IPS DF 6.9 (cell line): ENCODE measurements at places on chromosomes 2 and 18.

DNA sequence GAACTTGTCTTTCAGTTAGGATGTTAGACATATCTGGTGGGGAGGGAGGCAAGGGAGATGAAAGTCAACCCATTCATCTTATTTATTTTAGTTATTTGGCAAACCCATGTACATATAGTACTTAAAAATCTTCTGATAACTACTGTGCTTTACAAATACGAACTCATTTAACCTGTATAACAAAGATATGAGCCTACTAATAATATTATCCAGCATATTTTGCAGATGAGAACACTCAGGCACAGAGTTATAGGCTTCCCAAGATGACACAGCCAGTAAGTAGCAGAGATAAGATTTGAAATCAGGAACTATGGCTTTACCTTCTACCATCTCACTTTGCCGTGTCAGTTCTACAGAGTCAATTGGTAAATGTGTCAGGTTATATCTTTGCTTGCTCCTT lies 262.6 kb upstream of the DOK6 start:
- no peak for DNase-seq

DNA sequence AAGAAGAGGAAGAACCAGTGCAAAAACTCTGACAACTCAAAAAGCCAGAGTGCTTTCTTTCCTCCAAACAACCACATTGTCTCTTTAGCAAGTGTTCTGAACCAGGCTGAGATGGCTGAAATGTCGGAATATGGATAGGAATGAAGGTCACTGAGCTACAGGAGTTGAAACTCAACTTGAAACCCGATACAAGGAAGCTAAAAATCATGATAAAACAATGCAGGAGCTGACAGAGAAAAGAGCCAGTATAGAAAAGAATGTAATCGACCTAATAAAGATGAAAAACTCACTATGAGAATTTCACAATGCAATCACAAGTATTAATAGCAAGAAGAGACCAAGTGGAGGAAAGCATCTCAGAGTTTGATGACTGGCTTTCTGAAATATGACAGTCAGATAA lies 15.0 kb upstream of the EIF2AK3 start:
- no peak for DNase-seq

GRCh38 chr18:22272242-22272641 lies 102.9 kb downstream of the GATA6 start:
- DNase-seq = no peak

GRCh38 chr18:24763765-24764513 lies 303.5 kb downstream of the HRH4 start:
- no peak for DNase-seq

DNA sequence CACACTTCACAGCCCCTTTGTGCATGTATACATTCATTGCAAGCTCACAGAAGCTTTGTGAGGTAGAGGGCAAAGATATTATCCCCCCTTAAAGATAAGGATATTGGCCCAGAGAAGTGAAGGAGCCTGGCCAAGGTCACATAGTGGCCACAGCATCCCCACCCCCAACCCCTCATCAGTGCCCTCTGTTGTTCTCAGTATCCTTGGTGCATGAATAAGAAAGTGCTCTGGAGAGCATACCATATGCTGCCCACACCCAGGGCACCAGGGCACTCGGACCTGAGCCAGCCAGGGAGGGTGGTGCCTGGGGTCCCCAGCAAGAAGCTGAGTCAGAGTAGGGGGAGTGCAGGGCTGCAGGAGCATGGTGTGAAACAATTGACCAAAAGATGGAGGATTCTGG lies 3.3 kb downstream of the DYSF start:
- DNase-seq = no peak

- DNase-seq = peak; percentile 66
Measured at GRCh38 chr2:16608661-16609643, 56.7 kb downstream of the CYRIA start.

DNA sequence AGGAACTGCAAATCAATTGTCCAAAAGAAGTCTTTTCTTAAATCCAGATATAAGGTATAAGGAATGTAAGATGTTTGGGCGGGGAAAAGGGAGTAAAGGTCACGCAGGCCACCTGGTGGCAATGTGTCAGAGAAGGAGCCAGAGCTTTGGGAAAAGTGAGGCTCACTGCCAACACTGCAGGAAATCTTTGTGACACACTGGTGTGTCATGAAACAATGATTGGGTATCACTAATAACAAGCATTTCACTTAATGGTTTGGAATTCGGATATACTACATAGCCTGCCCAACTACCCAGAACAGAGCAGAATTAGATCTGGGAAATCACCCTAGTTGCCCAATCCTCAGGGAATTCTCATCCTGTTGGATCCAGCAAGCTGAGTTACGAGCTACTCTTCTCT lies 61.0 kb downstream of the RBMS1 start:
- no peak for DNase-seq

DNA sequence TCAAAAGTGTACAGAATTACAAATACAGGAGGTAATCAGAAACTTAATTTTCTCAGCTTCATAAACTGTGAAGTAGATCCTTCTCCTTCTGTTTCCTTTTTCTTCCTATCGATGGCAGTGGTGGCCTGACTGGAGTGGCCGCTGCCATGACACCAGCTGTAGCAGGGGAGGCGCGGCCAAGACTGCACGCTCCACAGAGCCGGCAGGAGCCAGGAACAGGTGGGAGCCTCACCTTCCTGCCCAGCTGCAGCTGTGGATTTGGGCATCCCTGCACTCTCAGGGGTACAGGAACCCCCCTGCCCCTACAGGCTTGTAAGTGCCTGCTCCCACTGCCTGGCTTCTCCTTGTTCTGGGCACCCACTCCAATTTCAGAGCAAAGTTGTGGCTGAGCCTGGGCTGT lies 76.1 kb downstream of the EPB41L3 start:
- DNase-seq = no peak

DNA sequence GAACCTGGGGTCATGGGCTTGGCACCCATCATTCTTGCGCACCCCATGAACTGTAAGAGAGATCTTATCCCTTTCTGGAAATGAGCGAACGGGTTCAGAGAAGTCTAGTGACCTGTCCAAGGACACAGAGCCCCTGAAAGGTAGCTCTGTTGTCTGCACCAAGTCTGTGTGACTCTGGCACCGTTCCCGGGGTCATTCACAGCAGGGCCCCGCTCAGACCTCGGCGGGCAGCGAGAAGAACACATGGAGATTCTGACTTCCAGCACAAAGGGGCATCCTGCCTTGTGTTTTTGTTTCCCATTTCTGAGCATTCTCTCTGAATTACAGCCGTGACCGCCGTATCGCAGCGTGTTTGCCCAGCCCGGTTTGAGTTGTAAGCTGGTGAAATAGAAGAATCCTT lies 231.7 kb downstream of the KLHL29 start:
- no peak for DNase-seq

DNA sequence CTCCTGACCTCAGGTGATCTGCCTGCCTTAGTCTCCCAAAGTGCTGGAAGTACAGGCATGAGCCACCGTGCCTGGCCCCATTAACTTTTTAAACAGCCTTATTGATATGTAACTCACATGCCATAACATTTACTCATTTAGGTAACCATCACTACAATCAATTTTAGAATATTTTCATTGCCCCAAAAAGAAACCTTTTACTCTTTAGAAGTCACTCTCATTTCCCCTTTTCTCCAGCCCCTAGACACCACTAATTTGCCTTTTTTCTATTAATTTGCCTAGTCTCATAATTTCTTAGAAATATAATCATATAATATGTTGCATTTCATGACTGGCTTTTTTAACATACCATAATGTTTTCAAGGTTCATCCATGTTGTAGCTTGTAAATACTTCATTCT lies 57.2 kb upstream of the TACR1 start:
- DNase-seq = no peak

- DNase-seq = no peak
Measured at GRCh38 chr18:48124857-48125626, 194.6 kb upstream of the SMAD2 start.

DNA sequence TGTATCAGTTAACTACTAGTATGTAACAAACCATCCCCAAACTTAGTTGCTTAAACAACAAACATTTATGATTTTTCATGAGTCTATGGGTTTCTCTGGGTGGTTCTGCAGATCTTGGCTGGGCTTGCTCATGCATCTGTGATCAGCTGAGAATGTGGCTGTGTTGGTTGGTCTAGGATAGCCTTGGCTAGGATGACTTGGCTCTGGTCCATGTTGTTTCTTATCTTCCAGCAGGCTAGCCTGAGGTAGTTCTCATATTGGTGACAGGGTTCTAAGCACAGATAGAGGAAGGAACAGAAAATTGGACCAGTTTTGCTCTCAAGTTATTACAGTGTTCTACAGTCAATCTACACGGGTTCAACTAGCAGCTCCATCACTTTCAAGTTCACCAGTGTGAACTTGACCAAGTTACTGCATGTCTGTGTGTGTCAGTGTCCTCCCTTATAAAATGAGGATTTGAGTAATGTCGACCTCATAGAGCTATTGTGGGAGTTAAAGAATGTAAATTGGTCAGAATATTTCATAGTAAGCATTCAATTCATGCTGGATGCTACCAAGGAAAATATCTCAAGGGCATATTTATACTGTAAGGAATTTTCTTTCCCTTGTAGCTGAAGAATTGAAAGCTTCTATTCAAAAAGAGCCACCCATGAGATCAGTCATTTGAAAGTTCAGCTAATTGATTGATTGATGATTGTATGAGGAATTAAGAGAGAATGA lies 65.3 kb downstream of the MYO3B start:
- DNase-seq = no peak

GRCh38 chr2:25312958-25313710 lies 28.6 kb downstream of the DNMT3A start:
- no peak for DNase-seq

DNA sequence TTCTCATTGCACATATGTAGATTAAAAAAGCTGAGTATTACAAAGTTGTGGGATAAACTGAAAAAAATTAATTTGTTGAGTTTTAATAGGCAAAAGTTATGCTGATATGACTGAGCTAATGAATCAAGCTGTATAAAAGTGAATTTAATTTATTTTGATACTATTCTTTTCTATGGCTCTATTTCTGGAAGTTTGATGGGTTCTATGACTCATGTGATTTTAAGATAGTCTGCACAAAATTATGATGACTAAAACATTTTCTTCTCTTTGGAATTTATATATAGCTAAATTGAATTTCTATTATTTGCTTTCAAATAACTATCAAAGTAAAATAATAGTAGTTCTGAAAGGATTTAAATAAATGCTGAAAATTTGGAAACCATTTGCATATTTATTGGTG lies 71.0 kb upstream of the MMADHC start:
- no peak for DNase-seq

DNA sequence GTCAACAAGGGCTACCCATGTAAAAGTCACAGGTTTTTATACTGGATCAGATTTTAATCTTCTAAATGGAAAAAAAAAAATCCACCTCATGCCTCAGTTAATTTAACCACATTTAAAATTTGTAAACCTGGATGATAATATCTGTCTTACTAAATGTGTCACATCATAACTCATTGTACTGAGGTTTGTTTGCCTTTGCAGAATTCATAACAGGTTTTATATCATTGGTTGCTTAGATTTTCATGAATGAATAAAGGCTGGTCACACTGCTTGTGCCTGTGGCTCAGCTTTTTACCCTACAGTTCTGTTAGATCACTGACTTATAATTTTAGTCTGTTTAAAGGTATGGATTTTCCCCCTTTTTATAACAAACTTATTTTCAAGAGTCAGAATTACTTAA lies 48.9 kb downstream of the PSMD14 start:
- DNase-seq = no peak

- no peak for DNase-seq
Measured at GRCh38 chr2:9712263-9712662, 81.5 kb upstream of the YWHAQ start.

DNA sequence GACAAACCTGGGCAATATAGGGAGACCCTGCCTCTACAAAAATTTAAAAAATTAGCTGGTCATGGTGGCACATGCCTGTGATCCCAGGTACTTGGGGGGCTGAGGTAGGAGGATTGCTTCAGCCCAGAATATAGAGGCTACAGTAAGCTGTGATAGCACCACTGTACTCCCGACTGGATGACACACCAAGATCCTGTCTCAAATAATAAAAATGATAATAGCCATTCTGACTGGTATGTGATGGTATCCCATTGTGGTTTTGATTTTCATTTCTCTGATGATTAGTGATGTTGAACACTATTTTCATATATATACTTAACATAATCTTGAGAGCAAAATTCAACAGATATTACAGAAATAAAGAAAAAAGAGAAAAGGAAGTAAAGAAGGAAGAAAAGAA lies 1491.0 kb upstream of the PIK3C3 start:
- no peak for DNase-seq

- no peak for DNase-seq
Measured at GRCh38 chr18:79405781-79406575, 10.2 kb downstream of the NFATC1 start.

- DNase-seq = no peak
Measured at GRCh38 chr2:106185475-106186184, 8.5 kb downstream of the UXS1 start.

GRCh38 chr2:120802867-120803484 lies 67.3 kb downstream of the GLI2 start:
- DNase-seq = no peak

- no peak for DNase-seq
Measured at GRCh38 chr18:35511833-35512232, 14.1 kb upstream of the INO80C start.

- no peak for DNase-seq
Measured at GRCh38 chr18:26091047-26091630, 726 bp upstream of the SS18 start.

DNA sequence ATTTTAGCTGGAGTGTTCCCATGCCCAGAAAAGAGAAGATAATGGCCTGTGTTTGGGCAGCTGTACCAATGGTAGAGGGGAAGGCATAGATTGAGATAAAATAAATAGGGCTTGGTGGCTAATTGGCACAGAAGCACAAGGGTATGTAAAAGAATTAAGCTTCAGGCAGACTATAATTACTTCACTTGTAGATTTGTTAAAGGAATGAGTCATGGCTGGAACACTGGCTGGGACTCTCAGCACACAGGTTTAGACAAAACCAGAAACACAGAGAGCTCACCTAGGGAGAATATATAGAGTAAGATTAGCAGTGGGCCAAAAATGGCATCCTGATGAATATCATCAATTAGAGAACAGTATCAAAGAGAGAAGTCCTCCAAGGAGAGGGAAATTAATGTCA lies 198.3 kb upstream of the FIGN start:
- no peak for DNase-seq

DNA sequence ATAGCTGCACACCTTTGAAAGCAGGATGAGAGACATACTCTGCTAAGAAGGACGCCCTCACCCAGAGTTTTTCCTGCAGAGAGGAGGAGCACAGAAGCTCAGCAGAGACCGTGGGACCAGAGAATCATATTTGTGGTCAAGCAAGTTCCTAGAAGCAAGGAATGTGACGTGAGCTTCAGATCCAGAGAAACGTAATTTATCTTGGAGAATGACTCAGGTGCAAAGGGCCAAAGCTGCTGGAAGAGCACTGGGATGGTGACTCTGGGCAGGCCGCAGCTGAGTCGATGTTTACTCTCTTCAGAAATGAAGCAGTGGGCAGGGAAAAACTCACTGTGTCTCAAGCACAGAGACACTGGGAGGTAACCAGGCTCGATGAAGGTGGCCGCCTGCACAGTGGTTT lies 50.1 kb upstream of the IGFBP2 start:
- no peak for DNase-seq

- no peak for DNase-seq
Measured at GRCh38 chr2:155418753-155419152, 720.3 kb downstream of the KCNJ3 start.

- DNase-seq = peak; percentile 57
Measured at GRCh38 chr18:32714571-32715148, 58.2 kb downstream of the KLHL14 start.
